CD4-positive, alpha-beta T cell (primary cell): ENCODE measurements at places on chromosomes 5 and 9.
A peak's percentile ranks its signal among the peaks of the same experiment; 100 is the strongest.

DNA sequence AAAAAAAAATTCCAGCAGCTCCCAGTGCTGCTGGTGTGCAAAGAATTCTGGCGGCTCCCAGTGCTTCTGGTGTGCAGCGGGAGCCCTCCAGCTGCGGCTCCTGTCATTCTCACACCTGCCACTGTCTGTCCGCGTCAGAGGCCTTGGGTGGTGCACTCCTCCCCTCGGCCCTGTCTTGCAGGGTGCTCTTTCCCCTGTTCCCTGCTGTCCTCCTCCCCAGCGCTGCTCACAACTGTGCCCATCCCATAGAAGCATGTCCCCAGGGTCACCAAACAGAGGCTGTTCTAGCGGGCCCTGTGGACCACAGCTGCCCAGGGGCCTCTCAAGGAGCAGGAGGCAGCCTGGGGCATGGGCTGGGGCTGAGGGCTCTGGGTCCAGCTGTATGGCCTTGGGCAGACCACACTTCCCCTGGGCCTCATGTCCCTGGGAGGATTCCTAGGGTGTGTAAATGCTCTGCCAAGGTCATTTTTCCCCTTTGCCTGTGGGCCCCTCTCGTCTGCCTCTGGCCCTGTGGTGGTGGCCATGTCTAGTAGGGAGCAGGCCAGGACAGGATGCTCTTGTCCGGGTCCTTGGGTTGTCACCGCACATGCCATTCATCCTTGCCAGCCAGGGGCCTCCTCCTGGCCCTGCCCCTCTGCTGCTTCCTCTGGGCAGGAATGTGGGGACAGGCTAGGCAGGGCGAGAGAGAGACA, 68.2 kb downstream of the PHF2 start:
- H3K4me1 ChIP-seq, result no peaks in the 10 kb centered on the region
- no peak overlapping the region for H3K4me3 ChIP-seq
- no peak overlapping the region for H3K27ac ChIP-seq
- DNase-seq, result no peak
- H3K27me3 ChIP-seq, result no peaks in the 10 kb centered on the region

GRCh38 chr9:89005323-89005722, 14.1 kb downstream of the S1PR3 start:
- H3K4me3 ChIP-seq, result no peak overlapping the region
- no peak for DNase-seq
- H3K27me3 ChIP-seq, result peaks cover 8% of the 10 kb centered on the region

GRCh38 chr9:118624608-118625007, 744.6 kb downstream of the BRINP1 start:
- H3K27ac ChIP-seq, result no peak overlapping the region
- no peaks in the 10 kb centered on the region for H3K4me1 ChIP-seq
- H3K27me3 ChIP-seq, result no peaks in the 10 kb centered on the region
- no peak for DNase-seq
- H3K4me3 ChIP-seq, result no peak overlapping the region

GRCh38 chr9:18721267-18721994, 247.5 kb downstream of the ADAMTSL1 start:
- no peaks in the 10 kb centered on the region for H3K27me3 ChIP-seq
- no peak for DNase-seq
- H3K4me3 ChIP-seq, result no peak overlapping the region
- no peaks in the 10 kb centered on the region for H3K36me3 ChIP-seq
- no peak overlapping the region for H3K27ac ChIP-seq

GRCh38 chr5:98993512-98993911, 64.7 kb upstream of the CHD1 start:
- no peak overlapping the region for H3K4me3 ChIP-seq
- no peak for DNase-seq
- no peaks in the 10 kb centered on the region for H3K36me3 ChIP-seq
- no peaks in the 10 kb centered on the region for H3K4me1 ChIP-seq
- H3K27ac ChIP-seq, result no peak overlapping the region

DNA sequence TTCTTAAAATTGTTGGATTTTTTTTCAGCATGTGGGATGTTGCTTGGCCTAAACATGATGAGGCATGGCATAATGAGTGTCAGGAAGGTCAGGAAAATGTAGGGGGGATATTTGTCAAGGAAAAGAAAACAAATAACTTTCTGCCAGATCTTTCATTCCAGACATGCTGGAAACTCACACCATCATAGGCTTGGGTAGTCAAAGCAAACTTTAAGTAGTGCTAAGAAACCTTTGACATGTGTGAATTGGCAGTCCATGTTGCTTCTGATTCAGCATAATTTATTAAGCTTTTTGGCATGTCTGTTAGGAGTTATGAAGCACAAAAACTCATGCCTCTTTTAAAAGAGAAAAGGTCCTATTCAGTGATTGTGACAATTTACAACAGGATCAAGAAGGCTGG, 61.3 kb upstream of the MTAP start:
- H3K27ac ChIP-seq, result no peak overlapping the region
- no peaks in the 10 kb centered on the region for H3K4me1 ChIP-seq
- DNase-seq, result no peak
- H3K4me3 ChIP-seq, result no peak overlapping the region
- no peaks in the 10 kb centered on the region for H3K36me3 ChIP-seq

DNA sequence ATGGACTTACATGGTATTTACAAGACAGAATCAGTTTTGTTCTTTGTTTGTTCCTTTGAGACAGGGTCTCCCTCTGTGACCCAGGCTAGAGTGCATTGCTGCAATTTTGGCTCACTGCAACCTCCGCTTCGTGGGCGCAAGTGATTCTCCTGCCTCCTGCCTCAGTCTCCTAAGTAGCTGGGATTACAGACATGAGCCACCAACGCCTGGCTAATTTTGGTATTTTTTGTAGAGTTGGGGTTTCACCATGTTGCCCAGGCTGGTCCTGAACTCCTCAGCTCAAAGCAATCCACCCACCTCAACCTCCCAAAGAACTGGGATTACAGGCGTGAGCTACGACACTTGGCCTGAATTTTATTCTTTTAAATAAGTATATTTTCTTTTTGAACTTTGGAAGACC, 27.6 kb downstream of the RAB24 start:
- H3K4me1 ChIP-seq, result no peaks in the 10 kb centered on the region
- no peak overlapping the region for H3K27ac ChIP-seq
- H3K4me3 ChIP-seq, result no peak overlapping the region
- no peaks in the 10 kb centered on the region for H3K27me3 ChIP-seq

DNA sequence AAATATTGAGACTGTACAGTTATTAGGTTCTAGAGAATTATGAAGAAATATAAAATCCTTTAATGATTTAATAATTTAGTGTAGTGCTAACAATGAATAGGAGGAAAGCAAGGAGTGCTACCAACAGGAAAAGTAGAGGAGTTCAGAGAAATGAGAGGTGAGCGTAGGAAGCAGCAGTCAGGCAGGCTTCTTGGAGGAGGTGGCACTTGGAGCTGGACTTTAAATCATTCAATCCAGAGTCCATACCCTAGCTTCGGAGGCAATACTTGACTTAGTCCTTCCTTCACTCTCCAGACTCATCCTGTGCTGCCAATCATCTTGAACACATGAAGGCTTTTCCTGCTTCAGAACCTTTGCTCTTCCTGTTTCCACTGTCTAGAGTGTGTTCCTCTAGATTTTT, 254.3 kb downstream of the GRIA1 start:
- H3K27ac ChIP-seq, result no peak overlapping the region
- no peaks in the 10 kb centered on the region for H3K4me1 ChIP-seq
- H3K36me3 ChIP-seq, result no peaks in the 10 kb centered on the region
- H3K4me3 ChIP-seq, result no peak overlapping the region
- peaks cover 3% of the 10 kb centered on the region for H3K27me3 ChIP-seq

- H3K4me1 ChIP-seq, result no peaks in the 10 kb centered on the region
- no peaks in the 10 kb centered on the region for H3K36me3 ChIP-seq
- no peaks in the 10 kb centered on the region for H3K27me3 ChIP-seq
- no peak overlapping the region for H3K4me3 ChIP-seq
- no peak overlapping the region for H3K27ac ChIP-seq
- no peak for DNase-seq
Measured at GRCh38 chr5:17282283-17283120, 65.1 kb downstream of the BASP1 start.

GRCh38 chr9:110320651-110321445, 16.8 kb downstream of the TXNDC8 start:
- no peaks in the 10 kb centered on the region for H3K36me3 ChIP-seq
- H3K27ac ChIP-seq, result no peak overlapping the region
- no peaks in the 10 kb centered on the region for H3K27me3 ChIP-seq
- H3K4me3 ChIP-seq, result no peak overlapping the region
- H3K4me1 ChIP-seq, result no peaks in the 10 kb centered on the region

DNA sequence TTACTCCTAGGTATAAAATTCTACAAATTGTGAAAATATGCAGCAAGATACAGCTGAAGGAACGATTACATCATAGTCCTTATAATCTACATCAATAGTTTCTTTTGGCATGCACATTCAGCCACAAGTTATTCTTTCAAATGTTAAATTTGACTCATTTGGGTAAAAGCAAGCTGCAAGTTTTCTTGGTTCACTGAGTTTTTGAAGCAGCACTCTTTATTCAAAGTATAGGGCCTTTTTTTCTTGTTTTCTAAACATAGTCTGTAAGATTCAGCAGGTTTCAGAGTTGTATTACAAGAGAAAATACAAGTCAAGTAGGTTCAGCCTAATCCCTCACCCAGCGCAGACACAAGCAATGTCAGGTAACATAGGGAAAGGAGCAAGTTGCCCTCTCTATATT, 981.5 kb downstream of the PTPRD start:
- no peaks in the 10 kb centered on the region for H3K36me3 ChIP-seq
- no peak for DNase-seq
- no peak overlapping the region for H3K27ac ChIP-seq
- no peak overlapping the region for H3K4me3 ChIP-seq
- no peaks in the 10 kb centered on the region for H3K27me3 ChIP-seq
- H3K4me1 ChIP-seq, result no peaks in the 10 kb centered on the region

DNA sequence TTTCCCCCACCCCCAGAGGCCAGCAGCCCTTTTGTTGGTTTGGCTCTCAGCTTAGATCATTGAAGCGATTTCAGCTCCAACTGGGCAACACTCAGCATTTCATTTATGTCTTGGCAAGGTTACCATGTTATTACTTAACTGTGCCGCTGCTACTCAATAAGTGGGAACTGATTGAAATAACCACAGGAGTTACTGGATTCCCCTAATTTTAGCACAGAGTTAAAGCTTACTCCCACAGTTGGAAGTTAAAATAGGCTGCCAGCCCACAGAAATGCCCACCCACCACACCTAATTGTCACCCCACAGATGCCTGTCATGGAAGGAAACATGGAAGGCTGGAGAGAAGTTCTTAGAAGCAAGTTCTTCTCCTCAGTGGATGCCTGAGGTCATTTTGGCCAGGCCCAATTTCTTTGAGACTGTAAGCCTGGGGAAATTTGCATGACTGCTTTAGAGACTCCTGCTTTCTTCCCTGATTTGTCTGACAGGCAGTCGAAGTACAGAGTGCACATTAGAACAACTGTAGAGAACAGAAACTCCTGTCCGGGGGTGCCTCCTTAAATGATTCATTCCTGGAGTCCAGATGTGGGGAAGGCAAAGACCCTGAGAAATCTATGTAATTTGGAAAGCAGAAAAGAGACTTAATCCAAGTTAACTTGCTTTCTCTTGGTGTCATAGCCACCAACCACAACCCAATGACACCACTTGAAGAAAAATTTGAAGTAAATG, 370.0 kb downstream of the ZSWIM6 start:
- H3K4me1 ChIP-seq, result no peaks in the 10 kb centered on the region
- H3K4me3 ChIP-seq, result no peak overlapping the region
- no peak overlapping the region for H3K27ac ChIP-seq
- H3K27me3 ChIP-seq, result peaks cover 2% of the 10 kb centered on the region
- H3K36me3 ChIP-seq, result no peaks in the 10 kb centered on the region

DNA sequence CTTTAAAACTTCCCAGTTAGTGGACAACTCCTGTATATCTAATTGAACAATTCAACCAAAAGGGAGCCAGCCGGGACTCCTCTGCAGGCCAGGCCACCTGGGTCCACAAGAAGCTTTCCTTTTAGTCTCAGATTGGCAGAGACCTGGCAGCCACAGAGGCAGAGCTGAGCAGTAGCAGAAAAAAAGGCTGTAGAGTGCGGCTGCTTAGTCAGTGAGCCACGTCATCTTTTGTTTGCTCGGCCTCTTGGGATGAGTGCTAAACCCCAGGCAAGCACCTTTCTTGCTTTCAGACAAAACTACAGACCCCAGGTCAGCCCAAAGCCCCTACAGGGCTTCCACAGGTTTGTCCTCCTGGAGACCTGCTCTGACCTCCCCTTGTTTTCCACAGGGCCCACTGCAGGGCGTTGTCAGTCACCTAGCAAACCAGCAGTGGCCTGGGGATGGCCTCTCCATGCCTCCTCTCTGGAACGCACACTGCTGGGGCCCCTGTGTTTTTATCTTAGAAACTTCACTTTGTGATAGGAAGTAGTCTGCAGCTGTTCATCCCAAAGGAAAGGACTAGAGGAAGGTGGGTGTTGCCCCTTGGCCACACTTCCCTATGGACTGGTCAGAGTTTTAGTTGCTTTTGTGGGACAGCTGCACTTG, 49.9 kb downstream of the SHB start:
- no peaks in the 10 kb centered on the region for H3K4me1 ChIP-seq
- DNase-seq, result no peak
- H3K36me3 ChIP-seq, result no peaks in the 10 kb centered on the region
- H3K4me3 ChIP-seq, result no peak overlapping the region

- DNase-seq, result no peak
- no peak overlapping the region for H3K4me3 ChIP-seq
- H3K27ac ChIP-seq, result no peak overlapping the region
- H3K4me1 ChIP-seq, result no peaks in the 10 kb centered on the region
- H3K36me3 ChIP-seq, result no peaks in the 10 kb centered on the region
Measured at GRCh38 chr5:135660826-135661575, 82.2 kb upstream of the CXCL14 start.

- H3K4me3 ChIP-seq, result peak overlapping the region; percentile 34
- H3K36me3 ChIP-seq, result peaks cover 9% of the 10 kb centered on the region
- peak; percentile 64 for DNase-seq
- H3K27me3 ChIP-seq, result peaks cover 14% of the 10 kb centered on the region
- H3K27ac ChIP-seq, result no peak overlapping the region
Measured at GRCh38 chr5:102865510-102866236, 110.6 kb downstream of the PAM start.

GRCh38 chr5:56696900-56697299, 118.4 kb upstream of the MAP3K1 start:
- peak; percentile 20 for DNase-seq
- H3K4me3 ChIP-seq, result no peak overlapping the region
- H3K36me3 ChIP-seq, result no peaks in the 10 kb centered on the region
- H3K4me1 ChIP-seq, result peaks cover 74% of the 10 kb centered on the region
- no peaks in the 10 kb centered on the region for H3K27me3 ChIP-seq

DNA sequence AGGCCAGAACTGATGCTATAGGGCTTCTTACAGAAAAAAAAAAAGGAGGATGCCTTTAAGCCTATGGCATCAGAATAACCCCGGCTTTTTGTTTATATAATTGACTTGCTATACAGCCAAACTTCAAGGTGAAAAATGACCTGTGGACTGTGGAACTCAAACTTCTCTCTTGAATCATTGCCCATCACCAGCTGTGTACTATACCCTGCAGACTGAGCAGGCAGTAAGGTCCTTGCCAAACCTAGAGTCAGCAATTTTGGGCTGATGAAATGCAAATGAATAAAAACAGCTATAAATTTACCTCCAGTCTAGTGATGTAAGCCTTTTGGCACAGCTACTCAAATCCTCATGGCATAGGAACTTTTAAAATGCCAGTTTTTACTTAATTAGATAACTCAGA, 44.5 kb upstream of the PPP3R2 start:
- H3K27me3 ChIP-seq, result no peaks in the 10 kb centered on the region
- H3K4me3 ChIP-seq, result no peak overlapping the region
- no peak overlapping the region for H3K27ac ChIP-seq
- H3K4me1 ChIP-seq, result no peaks in the 10 kb centered on the region
- H3K36me3 ChIP-seq, result no peaks in the 10 kb centered on the region
